Cardiac fibroblast (primary cell): ENCODE measurements at places on chromosomes 7 and 10.

- DNase-seq: peak; percentile 75
Measured at GRCh38 chr7:74627661-74628411, 29.7 kb upstream of the GTF2I start.

GRCh38 chr10:62917475-62918238, 101.5 kb upstream of the EGR2 start:
- no peak for DNase-seq

DNA sequence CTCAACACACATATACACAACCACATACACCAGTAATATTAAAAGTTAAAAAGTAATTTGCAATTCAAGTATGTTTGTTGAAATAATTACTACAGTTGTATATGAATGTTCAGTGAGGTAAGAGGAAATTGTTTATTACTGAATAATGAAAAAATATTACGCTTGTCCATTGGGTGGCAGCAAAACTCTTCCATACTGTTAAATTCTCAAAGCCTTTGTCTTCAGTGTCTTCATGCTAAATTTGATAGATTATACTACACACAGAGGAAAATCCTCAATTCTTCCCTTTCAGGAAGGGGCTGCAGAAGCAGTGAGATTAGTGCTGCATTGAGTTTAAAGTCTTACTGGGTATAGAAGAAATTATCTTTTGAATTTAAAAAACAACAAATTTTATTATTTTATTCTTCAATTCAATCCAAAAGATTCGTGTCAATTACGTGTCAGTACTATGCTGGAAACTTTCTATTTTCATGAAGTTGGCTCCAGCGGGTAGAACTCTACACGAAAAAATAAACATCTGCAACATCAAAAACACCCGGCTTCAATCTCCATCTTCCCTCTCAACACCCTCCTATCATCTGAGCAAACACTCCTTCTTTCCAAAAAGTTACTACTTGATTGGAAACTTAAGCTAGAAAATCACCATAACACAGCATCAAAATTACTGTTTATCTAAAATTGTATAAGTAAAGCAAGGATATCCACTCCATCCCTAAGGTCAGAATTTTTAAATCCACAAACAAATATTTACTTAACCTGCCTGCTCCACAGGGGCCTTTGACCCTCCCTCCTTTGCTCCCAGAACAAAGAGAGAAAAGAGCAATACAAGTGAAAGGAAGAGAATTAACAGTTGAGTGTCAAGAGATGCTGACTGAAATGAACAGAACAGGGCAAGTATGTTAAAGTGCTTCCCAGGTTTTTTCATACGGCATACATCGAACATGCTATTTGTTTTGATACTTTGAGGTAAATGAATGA, 37.0 kb upstream of the TES start:
- peak; percentile 85 for DNase-seq

DNA sequence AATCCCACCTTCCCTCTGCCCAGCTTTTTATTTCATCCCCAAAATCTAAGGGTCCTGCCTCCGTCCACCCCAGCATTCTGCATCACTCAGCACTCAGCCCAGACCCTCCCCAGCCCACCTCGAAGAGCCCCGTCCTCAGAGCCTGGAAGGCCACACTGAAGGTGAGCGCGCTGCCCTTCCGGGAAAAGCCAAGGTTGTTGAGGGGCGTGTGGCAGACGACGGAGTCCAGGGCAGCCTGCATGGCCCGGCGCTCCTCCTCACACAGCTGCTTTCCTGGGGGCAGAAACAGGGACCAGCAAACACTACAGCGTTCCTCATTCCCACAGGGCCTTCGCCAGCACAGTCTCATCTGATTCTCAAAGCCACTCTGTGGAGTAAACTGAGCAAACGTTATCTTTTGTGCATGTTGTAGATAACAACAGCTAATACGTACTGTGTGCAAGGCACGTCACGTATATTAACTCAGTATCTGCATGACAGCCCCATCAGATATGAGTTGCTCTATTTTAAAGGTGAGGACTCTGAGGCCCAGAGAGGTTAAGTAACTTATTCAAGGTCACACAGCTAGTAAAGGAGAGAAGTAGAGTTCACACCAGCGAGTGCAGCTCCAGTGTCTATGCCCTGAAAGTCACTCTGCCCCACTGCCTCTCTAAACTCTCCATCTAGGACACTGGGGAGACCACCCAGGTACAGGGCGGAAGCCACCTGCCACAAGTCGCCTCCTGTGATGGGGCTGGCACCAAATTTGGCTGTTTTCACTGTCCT, 2.8 kb downstream of the TRAPPC14 start:
- no peak for DNase-seq

GRCh38 chr7:151235091-151235787, 3.0 kb downstream of the CHPF2 start:
- DNase-seq: no peak

GRCh38 chr10:67521546-67521945, 174.4 kb downstream of the CTNNA3 start:
- DNase-seq: no peak
